ENCODE measurements at places on chromosomes 7 and 10. TPM values are rescaled to one million over a fixed set of nuclear protein-coding genes. Genes with fewer than 3 reads are reported as not detected.

The TMEM176A gene
- polyA plus RNA-seq, result not detected

The TMEM139 gene
- 13.8 TPM for polyA plus RNA-seq

The AP3M1 gene
- 23.7 TPM for polyA plus RNA-seq

The TMEM236 gene
- polyA plus RNA-seq, result 0.09 TPM

DNA sequence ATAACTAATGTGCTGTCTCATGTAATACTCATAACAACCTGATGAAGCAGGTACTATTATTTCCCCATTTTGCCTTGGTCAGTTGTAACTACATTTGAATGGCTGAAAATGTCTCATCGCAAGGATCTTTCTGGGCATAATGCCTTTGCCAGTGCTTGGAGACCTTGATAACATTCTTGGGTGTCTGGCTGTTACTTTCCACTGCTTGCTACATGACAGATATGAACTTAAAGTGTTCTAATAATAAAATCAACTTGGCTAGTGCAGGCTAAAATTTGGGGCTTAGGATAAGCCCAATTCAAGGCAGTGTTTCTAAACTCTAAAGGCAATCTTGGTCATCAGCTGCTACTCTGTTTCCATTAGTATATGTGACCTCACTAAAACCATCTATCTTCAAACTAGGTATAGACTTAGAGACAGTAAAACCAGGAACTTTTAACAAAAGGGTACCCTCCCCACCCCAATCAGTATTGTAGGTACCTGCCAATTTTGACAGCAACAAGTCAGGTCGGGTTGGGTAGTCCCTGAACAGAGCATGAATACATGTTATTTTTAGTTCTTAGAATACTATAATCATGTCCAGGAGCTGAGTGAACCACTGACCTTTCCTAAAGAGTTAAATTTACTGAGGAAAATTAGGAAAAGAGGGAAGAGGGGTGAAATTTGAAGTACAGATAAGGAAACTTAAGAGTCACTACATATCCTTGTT is 68.2 kb upstream of the AHR start:
- DNase-seq, result no peak

GRCh38 chr7:112271162-112271561 is 64.7 kb downstream of the ZNF277 start:
- no peak for DNase-seq

DNA sequence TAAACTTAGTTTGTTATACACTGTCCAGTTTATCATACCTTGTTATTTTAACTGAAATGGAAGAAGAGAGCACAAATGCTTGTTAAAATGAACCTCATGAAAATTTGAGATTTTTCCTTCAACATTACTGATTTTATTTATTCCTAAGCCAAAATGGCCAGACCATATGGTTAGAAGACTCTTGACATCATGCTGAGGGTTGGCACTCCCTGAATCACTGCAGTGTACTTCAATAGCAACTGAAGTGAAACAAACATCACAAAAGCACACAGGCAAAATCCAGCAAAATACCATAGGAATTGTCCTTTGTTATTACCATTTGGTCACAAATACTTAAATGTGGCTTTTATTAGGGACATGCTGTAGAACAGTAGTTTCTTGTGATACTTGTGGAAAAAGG is 347.8 kb downstream of the NXPH1 start:
- no peak for DNase-seq

GRCh38 chr7:43004082-43004481 is 71.9 kb downstream of the MRPL32 start:
- DNase-seq, result no peak

DNA sequence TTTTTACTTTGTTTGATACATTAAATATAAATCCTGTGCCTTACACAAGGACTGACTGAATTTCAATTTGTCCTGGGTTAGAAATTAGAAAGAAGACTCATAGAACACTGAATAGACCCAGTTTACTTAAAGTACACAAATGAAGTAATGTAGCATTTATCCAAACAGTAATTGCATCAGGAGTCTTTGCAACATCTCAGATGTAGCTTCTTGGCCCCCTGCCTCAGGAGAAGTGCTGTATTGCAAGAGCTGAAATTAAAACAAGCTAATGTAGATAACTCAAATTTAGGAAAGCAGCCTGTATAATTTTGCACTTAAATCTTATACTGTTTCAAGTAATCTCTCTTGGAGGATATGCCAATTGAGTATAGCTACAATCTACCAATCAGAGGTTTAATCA is 54.3 kb upstream of the KCND2 start:
- DNase-seq, result no peak

DNA sequence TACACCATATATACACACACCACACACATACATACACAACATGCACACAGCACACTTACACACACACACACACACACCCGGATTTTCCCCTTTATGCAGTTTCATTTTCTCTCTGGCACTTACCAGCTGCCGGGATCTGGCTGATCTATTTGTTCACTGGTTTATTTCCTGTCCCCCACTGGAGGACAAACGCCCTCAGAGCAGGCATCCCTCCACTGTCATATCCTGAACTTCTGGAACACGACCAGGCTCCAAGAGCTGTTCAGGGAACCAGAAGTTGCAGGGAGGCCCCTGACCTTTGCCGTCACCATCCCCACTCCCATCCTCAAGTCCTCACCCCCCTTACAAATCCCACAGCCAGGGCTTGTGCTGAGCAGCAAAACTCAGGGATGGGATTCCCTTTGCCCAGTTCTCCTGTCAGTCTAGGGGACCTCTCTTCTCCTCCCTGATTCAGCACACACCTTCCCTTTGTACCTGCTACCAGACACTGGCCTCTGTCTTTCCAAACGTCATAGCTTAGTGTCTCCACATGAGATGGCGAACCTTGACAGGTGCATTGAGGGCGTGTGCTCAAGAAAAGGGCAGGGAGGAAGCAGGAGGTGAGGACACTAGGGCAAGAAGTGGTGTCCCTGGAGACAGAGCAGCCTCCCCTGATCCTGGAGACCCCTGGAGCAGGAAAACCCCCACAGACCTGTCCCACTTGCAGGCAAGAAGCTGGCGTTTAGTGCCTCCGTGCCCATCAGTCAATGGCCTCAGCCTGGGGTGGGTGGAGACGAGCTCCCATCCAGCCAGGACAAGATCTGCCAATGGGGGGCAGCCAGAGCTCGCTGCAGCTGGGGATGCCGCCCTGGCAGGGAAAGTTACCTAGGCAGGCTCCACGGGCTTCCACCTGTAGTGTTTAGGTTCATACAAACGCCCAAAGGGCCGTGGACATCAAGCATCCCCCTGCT is 12.7 kb upstream of the DOCK1 start:
- no peak for DNase-seq

- DNase-seq, result no peak
Observed at GRCh38 chr7:25781704-25782103, 370.3 kb upstream of the NFE2L3 start.

Measured in HepG2 (cell line).